ENCODE measurements at places on chromosomes 7 and 10.
A peak's percentile ranks its signal among the peaks of the same experiment; 100 is the strongest.

GRCh38 chr10:123203393-123204126, 49.4 kb downstream of the BUB3 start:
- peak; percentile 26 for DNase-seq

- no peak for DNase-seq
These were observed 106.9 kb upstream of the ZNF746 start for GRCh38 chr7:149604521-149604920.

DNA sequence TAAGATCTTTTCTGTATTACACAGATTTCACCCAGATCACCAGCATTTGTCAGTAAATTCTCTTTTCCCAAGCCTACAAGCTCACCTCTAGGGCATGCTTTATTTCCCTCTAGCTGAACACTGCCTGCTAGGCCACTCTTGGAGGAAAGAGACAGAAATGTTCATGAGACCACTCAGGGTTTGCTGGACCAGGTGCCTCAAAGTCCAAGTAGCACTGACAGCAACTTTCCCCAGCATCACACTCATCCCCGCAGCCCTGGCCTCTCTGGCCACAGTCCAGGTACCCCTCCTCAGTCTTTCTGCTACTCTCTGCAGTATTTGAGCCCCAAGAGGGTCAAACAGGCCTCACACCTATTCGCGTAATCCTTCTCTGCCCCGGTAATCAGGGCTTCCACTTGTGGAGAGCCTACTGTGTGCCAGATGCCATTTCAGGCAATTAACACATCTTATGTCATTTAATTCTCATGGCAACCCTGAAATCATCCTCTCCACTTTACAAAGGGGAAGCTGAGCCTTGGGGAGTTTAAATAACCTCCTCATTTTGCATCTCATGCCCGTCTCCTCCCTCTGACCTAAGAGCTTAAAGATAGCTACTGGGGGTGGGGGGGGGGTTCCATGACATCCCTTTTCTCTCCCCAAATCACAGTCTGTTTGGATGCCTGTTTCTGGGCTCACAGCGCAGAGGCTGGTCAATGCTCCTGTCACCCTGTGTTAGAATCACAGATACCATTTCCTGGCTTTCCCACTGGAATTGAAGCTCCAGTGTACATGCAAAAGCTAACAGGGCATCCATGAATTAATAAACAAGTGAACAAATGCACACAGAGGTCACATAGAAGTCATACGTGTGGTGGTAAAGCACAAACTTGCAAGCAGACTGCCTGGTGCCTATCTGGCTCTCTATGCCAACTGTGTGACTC, 88.5 kb downstream of the PRLHR start:
- DNase-seq = peak; percentile 35

DNA sequence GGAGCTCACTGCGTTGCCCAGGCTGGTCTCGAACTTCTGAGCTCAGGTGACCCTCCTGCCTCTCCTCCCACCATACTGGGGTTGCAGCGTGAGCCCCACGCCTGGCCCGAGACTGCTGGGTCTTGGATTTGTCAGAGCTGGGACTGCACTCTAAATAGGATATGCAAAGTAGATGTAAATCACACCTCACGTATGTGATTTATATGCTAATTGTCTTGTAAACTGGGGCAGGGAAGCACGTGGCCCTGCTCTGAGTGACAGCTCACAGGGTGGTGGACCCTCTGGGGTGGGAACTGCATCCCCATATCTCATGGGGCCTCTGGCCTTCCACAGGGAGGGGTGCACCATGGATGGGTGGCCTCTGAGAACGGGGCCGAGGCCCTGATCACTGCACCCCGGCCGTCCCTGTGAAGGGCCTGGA, 34.1 kb downstream of the GET4 start:
- DNase-seq = no peak

DNA sequence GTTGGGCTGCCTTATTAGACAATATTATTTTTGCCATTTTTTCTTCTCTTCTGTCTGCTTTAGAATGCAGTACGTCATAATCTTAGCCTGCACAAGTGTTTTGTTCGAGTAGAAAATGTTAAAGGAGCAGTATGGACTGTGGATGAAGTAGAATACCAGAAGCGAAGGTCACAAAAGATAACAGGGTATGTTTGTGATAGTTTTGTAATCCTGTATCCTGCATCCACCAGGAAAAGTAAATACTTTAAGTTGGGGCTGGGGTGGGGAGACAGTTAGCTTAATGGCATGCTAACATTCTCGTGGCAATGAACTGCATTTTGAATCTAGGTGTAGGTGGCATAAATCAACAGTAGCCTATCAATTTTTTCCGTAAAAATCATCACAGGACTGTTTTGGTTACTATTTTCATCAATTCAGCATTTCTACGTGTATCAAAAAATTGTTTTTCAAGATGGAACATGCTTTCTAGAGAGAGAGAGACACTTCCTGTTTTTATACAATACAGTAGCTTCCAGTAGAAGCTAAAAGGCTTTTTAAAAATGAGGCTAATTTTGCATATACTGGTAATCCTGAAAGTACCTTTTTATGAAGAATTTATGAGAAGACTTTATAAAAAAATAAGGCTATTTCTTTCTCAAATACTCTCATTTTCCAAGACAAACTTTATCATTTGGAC, 247.5 kb downstream of the FOXP2 start:
- DNase-seq = peak; percentile 50

- DNase-seq = no peak
These were observed 6.8 kb upstream of the CDK6 start for GRCh38 chr7:92843034-92843760.

DNA sequence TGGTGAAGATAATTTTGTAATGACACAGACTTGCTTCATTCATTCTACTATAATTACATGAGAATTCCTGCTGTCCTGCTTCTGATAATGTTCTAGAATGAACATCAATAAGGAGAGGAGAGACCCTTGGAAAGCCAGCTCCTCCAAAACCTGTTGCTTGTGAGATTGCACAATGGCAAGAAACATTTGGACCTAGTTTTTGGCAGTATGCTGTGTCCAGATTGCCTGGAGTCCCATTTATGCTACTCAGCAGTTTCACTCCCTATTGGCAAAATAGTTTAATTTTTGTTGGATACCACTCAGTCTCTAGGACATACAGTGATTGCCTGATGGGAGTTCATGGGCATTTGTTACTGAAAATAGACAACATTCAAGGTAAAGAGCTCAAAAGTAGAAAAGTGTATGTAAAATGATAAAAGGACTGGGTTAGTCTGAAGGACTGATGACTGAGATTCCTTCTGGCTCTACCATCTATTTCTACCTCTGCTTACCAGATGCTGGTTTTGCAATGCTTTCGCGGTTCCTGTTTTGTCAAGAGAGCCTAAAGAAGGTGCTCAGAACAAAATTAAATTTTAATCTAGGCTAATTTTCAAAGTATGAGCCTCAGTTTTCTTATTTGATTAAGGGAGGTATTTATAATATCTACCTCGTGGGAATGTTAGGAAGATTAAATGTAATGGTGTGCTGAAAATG, 8.0 kb upstream of the ACTR3B start:
- no peak for DNase-seq

DNA sequence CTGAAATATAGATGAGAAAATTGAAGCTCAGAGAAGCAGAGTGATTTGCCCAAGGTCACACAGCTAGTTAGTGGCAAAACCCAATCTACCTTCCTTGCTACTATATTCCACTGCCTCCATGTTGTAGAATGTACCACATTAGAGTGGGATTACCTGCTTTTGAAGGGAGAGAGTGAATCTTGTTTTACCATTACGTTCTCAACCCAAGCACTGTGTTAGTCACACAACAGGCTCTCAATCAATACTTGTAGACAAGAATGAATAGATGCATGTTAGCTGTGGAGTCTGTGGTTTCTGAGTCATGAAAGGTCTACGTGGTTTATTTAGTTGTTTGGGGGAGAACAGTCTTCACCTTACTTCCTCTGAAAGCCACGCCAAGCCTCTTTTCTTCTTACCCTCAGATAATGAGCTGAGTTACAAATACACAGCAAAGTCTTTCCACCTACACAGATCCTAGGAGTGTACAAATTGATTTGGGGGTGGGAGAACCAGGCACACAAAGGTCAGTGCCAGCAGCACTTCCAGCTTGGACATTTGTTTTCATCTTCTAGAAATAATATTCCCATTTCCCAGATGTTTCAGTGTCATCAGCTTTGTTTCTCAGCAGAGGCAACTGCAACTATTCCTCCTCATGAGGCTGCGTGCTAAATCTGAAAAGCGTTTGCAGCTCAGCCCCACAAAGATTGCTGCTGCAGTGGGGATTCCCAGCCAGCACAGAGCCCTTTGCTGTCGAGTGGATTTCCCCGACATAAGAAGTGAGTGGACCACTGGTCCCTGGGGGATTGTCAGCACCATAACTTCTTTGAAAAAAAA, 71.5 kb upstream of the ADO start:
- DNase-seq = no peak

DNA sequence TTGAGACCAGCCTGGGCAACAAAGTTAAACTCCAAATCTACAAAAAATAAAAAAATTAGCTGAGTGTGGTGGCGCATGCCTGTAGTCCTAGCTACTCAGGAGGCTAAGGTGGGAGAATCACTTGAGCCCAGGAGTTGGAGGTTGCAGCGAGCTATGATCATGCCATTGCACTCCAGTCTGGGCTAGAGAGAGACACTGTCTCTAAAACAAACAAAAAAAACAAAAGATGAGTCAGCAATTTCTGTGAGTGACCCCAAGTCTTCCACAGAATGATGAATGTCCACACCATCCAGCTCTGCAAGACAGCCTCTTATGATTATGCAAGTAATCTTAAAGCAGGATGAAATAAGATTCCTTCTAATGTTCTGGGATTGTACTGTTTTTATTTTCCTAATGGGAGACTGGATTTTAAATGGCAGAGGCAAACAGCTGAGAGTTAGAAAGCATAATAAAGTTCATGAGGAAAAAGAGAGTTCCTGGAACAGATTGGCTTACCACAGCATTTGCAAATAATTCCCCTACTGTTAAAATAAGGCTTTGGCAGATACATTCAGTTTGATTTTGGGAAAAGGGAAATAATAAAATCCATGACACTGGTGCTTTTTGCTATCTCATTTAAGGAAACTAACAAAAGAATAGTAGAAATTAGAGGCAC, 18.9 kb upstream of the PRKAR2B start:
- no peak for DNase-seq

DNA sequence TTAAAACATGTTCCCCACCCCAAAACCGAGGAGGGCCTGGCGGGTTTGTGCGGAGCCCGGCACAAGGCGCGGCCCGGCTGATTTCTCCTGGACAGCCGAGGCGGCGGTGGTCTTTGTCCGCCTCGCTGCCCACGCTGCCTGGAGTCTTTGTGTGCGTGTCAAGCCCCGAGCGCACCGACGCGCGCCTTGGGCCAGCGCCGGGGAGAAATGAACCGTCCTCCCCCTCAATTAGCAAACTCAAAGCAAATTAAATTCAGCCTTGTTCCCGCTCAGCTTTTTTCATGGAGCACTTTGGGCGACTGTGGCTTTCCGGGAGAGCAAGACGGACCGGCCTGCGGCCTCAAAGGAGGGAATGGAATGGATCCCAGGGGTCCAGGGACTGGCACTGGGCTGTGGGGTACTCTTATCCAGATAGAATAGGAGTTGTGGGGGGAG, 4.1 kb downstream of the EMX2 start:
- no peak for DNase-seq

DNA sequence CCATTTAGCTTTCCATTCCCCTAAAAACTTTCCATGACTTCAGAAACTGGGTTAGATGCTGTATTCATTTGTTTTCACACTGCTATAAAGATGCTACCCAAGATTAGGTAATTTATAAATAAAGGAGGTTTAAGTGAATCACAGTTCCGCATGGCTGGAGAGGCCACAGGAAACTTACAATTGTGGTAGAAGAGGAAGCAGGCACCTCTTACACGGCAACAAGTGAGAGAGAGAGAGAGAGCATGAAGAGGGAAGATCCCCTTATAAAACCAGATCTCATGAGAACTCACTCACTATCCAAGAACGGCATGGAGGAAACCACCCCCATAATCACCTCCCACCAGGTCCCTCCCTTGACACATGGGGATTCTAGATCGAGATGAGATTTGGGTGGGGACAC, 336.8 kb downstream of the TFEC start:
- no peak for DNase-seq

DNA sequence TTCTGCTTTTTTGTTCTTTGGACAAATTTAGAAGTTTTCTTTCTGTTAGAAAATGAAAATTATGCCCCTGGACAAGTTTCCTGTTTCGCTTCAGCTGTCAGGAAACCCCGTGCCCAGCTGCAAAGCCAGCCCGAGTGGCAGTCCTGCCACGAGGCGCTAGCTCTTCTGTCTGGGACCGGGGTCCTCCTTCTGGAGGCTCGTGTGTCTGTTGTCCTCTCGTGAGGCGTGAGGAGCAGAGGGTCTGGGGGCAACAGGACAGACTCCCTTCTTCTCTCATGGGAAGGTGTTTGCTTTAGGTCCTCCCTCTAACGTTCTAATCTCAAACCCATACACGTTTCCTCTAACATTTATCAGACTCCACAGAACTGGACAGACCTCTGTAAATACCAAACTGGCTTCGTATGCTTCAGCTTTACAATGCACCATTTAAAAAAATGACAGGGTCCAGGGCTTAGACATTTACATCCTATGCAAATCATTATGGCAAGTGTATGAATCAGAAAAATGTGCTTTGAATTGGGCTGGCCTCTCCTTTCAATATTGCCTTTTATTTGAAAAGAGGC, 184.5 kb upstream of the SHH start:
- DNase-seq = no peak

- DNase-seq = no peak
These were observed 29.7 kb downstream of the KLRG2 start for GRCh38 chr7:139453673-139454321.

DNA sequence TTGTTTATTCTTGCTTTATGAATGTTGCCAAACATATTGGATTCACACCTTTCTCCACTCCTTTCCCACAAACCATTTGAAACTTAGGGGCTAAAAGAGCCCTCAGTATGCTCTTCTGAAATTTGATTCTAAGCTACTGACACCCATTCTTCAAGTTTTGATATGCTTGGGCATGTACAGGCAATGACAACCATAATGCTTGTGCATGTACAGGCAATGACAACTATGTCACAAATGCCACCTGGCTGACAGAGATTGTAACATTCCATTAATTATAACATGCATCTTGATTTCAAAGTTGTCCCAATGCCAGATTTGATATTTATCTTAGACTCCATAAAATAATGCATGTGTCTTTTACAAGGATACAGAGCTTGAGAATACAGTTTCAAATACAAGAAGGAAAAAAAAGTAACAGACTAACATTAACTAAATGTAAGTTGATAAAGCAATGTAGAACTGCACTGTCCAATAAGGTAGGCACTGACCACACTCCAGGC, 17.5 kb upstream of the CDK1 start:
- no peak for DNase-seq

DNA sequence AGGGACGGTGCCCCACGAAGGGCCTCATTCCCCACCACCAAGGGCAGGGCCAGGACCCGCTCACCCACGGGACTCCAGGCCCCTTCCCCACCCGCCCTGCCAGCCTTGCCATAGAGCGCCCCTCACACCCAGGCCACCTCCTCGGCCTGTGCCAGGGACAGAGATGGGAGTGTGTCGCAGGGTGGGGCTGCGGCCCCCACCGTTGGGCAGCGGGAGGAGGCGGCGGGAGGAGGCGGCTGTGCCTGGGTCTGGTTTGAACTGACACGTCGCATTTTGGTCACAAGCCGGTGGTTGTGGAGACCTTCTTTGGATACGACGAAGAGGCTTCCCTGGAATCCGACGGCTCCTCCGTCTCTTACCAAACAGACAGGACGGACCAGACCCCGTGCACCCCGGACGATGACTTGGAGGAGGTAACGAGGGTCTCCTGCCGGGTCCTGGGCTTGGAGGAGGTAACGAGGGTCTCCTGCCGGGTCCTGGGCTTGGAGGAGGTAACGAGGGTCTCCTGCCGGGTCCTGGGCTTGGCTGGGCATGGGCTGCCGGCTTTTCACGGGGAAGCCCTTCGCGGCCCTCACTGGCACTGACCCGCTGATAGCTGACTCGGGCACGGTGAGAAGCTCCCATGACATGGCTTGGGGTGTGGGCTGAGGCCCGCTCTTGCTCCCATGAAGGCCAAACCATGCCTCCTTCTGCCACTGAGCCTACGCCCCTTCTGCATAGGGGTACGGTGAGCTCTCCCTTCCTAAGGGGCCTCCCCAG, 46.4 kb upstream of the DPYSL4 start:
- no peak for DNase-seq
